ENCODE measurements at places on chromosomes 12 and 14.

DNA sequence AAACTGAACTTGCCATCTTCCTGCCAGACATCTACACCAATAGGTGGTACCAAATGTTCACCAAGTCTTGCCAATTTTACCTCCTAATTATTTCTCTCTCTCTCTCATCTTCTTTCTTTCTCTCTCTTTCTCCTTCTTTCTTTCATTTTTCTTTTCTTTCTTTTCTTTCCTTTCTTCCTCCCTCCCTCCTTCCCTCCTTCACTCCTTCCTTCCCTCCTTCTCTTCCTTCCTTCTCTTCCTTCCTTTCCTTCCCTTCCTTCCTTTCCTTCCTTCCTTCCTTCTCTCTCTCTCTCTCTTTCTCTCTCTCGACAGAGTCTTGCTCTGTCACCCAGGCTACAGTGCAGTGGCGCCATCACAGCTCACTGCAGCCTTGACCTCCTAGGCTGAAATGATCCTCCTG is 55.4 kb upstream of the PSMA6 start:
- DNase-seq, result no peak

DNA sequence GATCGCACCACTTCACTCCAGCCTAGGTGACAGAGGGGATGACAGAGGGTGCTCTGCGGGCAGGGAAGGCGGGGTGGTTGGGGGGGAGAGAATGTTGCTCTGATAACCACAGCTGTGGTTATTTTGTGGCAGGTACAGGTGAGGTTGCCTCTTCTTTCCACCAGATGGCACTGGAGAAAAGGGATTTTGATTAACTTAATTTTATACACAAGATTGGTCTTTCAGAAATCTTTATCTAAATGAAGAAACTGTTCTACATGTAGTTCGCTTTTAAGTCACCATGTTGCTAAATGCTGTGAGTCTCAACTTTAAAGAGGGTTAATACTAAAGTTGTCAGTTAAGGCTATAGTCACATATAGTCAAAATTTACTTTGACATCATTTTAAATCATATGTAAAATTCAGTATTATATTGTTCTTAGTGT is 25.7 kb downstream of the FGF23 start:
- DNase-seq, result no peak

- no peak for DNase-seq
Measured at GRCh38 chr12:120321382-120322202, 6.0 kb downstream of the PLA2G1B start.

GRCh38 chr12:127487031-127487430 is 779.9 kb upstream of the TMEM132C start:
- no peak for DNase-seq

DNA sequence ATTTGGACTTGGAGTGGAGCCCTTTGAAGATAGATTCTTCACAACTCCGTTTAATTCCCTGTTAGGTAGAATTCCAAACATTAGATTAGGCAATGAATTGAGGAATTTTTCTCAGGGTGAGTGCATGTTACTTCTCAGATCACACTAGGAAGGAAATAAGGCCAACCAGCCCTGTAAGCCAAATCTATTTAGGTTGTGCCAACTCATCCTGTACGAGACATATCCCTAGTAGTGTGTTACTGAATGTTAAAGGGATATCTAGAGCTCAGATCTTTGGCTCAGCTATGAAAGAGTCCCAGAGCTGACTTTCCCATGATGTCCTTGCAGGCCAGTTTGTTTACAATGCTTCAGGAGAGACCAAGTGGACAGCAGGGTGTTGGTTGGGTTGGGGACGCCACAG is 45.6 kb downstream of the GPHB5 start:
- DNase-seq, result no peak

- DNase-seq, result no peak
Measured at GRCh38 chr12:69608114-69608513, 2.6 kb downstream of the LRRC10 start.

GRCh38 chr12:105256921-105257320 is 20.9 kb upstream of the APPL2 start:
- no peak for DNase-seq

DNA sequence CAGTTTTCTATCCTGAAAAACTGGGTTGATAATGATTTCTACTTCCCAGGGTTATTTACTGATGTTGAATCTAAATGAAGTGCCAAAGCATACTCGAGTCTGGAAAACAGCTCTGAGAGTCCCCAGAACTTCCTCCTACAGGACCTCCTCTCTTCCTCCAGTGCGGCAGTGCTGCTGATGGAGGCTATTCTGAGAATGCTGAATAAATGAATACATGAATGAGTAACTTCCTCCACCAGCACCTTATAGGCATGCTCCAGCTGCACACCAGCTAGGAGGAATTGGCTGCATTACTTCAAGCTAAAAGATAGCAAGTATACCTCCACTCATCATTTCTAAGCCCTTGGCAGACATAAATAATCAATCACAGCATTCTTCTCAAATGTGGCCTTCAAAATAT is 448.8 kb upstream of the CCDC196 start:
- DNase-seq, result no peak

DNA sequence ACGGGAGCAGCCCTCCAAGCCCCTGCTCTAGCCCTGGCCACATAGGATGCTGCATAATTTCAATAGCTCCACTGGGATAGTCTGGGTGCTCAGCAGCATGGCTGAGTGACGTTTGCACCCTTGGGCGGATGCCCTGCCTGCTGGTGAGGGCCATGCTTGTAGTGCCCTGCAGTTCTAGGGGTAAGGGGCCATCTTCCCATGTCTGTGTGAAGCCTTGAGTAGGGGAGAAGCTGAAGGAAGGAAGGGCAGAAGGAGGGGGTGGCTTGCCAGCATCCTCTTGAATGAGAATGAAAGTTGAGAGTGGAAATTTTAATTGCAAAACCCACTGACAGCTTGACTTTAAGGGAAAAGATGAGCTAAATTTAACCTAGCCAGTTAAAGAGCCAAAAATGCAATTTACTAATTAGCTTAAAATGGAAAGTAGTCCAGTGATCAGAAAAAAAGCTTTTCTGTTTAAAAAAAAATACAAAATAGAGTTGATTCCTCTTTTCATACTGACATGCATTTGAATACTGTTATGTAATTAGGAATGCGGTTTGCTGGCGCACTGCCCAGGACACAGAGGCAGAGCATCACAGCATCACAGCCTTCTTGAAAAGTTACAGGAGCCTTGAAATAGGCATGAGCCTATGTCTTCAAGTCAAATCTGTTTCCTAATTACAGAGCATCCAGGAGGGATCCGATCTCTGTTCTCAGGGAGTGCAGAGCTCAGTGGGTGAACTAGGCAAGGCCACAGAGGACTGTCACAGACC is 18.5 kb upstream of the EML1 start:
- DNase-seq, result no peak

- peak; percentile 23 for DNase-seq
Measured at GRCh38 chr14:68232300-68233055, 412.9 kb downstream of the RAD51B start.

Data from GM19239 (cell line).